ENCODE measurements at places on chromosomes 7 and 10.

DNA sequence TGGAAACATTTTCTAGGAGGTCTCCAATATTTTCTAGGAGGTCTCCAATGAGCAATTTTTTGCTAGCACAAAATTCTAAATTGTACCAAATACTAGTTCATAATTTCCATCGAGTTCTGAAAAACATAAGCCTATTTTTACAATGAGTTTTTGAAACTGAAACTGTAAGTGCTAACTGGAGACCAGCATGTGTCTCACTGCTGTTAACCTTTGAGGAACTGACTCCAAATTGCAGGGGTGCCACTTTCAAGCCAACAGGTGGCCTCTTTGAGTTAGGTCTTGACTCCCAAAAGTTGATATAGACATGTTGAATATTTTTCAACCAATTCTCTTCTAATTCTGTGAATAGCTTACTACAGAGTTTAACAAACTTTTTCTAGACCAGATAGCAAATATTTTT lies 58.8 kb downstream of the CAV1 start:
- DNase-seq = no peak

DNA sequence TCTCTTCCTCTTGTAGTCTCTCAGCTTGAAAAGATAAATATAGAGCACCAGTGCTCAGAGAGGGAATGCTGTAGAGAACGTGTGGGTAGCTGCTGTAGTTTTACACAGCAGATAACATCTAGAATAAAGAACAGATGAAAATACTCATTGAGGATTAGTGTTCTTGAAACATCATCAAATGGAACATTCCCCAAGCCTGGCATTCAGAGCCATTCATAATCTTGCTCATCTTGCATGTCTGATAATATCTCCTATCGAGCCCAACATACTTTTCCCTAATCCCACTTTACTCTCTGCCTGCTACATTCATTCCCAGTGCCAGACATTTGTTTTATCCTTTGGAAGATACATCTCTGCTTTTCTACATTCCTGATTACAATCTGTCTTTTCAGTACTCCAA lies 35.2 kb downstream of the MCU start:
- no peak for DNase-seq

DNA sequence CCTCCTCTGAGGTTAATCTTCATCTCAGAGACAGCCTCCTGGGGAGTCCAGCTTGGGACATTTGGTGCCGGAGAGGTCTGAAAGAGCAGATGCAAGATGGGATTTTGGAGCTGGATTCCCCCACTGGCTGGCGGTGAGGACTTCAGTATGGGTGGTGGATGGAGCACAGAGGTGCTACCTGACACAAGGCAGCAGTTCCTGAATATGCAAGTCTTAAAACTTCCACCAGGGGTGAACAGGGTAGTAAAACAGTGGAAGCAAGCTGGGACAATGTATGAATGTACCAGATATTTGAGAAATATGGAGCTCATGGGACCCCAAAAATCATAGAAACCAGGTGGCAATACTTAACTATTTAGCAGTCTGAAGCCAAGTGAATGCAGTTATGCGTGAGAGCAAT lies 4.8 kb upstream of the TAF3 start:
- DNase-seq = no peak

DNA sequence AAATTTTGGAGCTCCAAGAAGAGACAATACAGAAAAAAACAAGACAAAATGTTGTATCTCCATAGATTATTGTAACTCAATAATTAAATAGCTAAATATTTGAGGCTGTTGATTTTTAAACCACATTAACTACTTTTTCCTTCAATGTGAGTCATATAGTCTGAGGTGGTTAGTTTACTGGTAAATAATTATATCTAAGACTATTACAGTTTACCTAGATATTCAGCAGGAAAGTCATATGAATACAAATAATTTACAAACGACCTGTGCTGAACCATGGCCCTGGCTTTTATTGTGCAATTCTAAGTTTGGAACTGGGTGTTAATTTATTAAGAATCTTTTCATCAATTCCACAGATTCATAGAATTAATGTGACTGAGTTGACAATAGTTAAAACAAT lies 22.2 kb downstream of the CREB5 start:
- DNase-seq = no peak

- DNase-seq = no peak
Observed at GRCh38 chr7:116399819-116400218, 99.7 kb upstream of the CAV2 start.

DNA sequence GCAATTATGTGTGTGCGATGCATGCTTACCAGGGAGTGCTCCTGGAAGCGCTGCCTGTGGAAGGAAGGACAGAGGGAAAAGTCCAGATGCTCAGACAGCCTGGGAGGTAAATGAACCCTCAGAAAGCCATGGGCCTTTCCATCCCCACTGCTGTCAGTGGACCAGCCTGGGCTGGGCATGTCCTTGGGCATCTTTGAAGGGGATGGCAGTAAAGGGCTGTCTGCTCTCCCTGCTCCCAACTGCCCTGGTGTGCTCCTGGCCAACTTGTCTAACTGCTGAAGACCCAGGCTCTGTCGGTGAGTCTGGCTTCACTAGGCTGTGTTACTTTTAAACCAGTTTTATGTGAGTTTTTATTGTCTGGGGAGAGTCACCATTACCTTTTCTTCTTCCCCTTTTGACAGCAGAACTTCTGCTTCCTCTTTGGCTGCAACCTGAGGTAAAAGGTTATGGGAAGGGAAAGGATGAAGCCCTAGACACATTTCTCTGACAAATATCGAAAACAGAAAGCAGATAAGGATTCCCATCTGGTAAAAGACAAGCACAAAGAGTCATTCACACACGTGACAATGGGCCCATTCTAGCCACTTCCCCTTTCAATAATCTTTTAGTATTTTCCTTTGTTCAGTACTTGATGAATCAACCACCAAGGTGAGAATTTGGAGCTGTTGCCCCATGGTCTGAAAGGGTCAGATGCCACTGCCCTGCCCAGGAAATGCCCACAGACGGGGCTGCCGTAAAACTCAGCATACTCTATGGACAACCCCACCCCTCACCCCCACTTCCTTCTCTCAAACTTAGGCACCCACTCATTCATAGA lies 27.6 kb upstream of the PIK3AP1 start:
- no peak for DNase-seq

GRCh38 chr10:43226441-43226840 lies 40.4 kb downstream of the RASGEF1A start:
- DNase-seq = no peak

DNA sequence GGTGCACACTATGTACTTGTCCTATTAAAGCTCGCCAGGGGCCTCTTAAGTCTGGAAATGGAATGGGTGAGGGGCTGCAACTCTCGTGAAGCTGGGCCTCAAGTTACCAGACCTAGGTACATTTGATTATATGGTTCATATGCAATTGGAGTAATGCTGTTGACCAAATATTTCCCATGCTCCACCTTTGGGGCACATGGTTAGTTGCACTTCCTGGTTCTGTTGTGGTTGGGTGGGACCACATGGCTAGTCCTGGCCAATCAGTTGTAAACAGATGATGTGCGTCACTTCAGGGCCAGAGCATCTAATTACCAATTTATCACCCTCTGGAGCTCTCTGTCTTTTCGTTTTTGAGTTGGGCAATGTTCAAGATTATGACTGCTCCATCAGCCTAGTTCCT lies 39.5 kb upstream of the OPN4 start:
- no peak for DNase-seq

DNA sequence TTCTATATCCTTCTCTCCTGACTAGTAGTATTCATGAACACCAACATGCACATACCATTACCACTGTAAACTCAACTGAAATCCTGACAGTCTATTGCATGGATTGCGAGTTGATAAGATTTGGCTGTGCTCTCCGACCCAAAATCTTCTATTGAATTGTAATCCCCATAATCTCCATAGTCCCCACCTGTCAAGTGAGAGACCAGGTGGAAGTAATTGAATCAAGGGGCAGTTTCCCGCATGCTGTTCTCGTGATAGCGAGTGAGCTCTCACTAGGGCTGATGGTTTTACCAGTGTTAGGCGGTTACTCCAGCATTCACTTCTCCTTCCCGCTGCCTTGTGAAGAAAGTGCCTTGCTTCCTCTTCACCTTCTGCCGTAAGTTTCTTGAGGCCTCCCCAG lies 261.8 kb downstream of the PHF14 start:
- DNase-seq = no peak

GRCh38 chr7:102912742-102913141 lies at the start of gene LRRC17:
Gene LRRC17 (plus strand): TSS chr7:102913000. CDS start chr7:102933914, 20,914 bp downstream.
- DNase-seq = no peak

DNA sequence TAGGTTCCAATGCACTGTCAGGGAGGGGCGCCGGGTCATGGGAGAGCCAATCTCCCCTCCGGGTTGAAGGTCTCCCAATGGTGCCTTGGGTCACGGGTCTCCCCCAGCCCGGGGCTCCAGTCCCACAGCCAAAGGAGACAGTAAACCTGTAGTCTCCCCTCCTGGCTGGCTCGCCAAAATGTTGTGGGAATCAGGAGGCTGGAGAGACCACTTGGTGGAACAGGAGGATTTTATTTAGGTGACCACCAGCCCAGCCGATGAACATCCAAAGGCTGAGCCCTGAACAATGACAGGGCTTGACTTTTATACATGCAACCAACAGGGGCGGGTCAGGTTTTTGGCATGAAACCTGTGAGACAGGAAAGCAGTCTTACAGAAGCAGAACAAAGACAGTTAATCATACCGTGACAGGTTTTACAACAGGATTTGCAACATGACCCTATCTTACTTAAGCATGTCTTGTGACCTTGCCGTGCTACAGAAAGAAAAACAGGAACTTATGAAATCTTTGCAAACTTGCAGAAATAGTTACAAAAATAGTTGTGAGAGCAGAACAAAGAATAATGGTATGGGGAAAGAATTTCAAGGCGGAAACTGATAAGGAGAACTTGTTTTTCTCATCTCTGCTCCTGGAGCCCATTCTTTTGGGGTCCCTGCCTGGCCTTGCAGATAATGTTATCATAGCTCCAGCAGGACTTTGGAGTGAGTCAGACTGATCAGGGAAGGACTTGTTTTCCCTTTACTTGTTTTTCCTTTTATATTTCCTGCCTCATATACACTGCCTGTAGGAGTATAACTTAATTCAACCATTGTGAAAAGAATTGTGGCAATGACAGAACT lies 7.1 kb downstream of the ERV3-1 start:
- no peak for DNase-seq

DNA sequence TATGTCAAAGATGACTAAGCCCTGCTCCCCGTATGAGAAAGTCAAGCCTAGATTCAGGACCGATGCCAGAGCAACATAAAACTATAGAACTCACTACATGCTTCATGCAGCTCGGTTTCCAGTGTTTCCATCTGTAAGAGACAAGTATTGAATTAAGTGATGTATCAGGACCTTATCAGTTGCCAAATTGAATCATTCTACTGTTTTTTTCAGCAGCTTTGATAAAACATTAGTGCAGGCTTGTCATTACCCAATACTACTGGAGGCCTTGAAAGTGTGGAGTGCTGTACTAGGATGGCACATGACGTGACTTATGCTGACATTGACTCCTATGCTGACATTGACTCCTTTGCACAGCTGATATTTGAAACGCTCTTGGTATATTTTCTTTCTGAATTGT lies 10.8 kb upstream of the NRP1 start:
- no peak for DNase-seq

GRCh38 chr7:55561690-55562089 lies 10.6 kb downstream of the VOPP1 start:
- DNase-seq = no peak

GRCh38 chr10:120253131-120253530 lies 203.9 kb upstream of the PLPP4 start:
- DNase-seq = no peak

DNA sequence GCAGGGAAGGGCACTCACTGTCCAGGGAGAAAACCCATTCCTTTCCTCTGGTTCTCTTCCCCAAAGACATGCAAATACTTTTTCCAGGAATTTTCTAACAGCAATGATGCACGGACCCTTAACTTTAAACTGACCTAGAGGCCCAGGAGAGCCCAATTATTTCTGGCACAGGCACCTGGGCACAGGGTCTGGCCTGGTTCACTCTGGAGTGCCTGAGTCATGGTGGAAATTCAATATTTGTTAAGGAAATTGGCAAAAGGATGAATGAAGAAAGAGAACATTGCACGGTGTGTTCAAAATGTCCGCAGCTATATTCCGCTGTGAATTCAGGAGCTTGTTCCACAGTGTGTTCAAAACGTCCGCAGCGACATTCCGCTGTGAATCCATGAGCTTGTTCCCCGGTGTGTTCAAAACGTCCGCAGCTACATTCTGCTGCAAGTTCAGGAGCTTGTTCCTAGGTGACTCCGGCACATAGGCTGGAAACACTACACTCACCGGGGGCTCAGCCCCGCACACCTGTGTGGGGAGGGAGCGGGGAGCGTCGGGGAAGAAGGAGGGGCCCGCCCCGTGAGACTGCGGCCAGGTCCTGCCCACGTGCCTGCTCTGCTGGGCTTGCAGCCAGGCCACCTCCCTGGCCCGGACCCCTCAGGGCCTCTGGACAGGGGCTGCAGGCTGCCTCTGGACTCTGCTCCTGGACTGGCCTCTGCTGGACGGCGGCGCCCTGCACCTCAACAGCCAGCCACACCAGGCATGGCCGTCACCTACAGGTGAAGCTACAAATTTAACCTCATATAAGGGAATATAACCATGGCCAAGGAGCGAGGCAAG lies 72.0 kb upstream of the FAM20C start:
- no peak for DNase-seq

DNA sequence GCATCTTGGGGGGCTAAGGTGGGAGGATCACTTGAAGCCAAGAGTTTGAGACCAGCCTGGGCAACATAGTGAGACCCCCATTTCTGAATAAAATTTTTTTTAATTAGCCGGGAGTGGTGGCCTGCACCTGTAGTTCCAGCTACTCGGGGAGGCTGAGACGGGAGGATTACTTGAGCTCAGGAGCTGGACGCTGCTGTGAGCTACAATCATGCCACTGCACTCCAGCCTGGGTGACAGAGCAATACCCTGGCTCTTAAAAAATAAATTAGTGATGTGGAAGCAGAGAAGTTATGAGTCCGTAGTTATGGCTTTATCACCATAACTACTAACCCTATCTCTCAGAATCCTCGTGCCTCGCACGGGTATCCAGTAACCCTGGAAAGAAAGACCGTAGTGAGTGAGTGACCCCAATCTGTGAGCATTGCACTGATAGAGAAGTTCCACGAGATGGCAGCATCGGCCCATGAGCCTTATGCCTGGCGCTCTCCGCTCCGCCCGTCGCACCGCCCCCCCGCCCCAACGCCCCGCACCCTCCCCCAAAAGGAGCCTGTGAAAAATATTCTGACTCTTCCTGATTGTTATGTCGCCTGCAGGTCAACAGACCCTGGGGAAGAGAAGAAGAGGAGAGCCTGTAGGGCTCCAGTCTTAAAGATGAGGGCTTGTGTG lies 4.9 kb upstream of the SLC29A3 start:
- peak; percentile 29 for DNase-seq

- no peak for DNase-seq
Observed at GRCh38 chr10:76626386-76626785, 1011.2 kb downstream of the KCNMA1 start.

DNA sequence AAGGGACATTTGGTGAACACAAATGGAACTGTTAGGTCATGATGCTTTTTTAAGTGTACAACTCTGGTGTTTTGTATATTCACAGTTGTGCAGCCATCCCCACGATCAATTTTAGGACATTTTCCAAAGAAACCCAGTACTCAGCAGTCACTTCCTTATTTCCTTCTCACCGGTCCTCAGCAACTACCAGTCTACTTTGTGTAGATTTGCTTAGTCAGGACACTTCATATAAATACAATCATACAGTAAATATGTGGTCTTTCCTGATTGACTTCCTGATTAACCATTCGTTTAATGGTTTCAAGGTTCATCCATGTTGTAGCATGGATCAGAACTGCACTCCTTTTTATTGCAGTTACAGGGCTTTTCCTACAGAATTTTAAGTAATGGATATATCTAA lies 14.4 kb downstream of the SGPL1 start:
- no peak for DNase-seq

Data from iPS DF 6.9 (cell line).